ENCODE measurements at places on chromosomes 3 and 15.

DNA sequence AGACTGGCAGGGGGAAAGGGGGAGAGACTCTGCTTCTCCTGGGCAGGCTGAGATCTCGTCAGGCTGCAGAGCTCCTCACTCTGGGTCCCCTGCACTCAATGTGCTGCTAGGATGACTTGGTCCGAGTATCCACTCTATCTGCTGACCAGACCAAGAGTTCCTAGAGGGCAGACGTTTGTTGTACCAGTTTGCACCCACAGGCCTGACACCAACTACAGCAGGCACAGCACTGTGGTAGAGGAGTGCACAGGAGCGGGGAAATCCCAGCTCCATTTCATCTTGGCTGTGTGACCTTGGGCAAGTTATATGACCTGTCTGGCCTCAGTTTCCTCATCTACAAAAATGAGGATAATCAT lies 29.0 kb downstream of the CCDC12 start:
- DNase-seq: no peak

DNA sequence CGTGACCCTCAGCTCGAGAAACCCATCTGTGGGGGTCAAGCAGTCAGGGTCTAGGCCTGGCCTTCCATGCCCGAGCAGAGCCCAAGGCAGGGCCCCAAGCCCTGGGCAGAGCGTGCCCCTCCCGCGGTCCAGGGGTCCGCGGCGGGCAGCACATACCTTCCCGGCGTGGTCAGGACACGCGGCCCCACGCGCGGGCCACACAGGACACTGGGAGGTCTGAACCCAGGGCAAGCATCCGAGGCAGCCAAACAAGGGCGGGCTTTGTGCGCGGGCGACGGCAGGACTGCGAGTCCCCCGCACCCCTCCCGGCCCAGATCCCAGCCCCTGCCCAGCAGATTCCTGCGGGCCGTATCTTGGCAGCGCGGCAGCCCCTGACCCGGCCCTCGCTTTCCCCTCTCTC lies 61.6 kb upstream of the ACAN start:
- no peak for DNase-seq

- DNase-seq: no peak
Observed at GRCh38 chr15:48723969-48724368, 78.5 kb upstream of the FBN1 start.

GRCh38 chr3:107994956-107995715 lies 95.7 kb downstream of the CD47 start:
- DNase-seq: no peak

DNA sequence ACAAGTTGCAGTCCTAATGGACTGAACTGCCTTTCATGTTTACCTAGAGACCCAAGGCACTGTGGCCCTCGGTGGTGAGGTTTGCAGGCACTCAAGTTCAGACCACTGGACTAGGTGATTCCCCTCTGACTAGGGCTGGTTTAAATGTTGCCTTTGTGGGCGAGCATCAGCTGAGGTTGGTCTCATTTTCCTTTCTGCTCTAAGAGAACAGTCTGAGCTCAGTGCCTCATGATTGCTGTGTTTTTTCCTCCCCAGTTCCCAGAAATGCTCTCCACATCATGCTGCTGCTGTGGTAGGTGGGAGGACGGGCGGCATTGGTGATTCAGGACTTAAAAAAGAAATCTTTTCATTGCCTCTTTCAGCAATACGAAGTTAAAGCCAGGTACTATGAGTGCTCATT lies 237.2 kb downstream of the MBNL1 start:
- no peak for DNase-seq
